ENCODE measurements at places on chromosomes 16 and 17.

DNA sequence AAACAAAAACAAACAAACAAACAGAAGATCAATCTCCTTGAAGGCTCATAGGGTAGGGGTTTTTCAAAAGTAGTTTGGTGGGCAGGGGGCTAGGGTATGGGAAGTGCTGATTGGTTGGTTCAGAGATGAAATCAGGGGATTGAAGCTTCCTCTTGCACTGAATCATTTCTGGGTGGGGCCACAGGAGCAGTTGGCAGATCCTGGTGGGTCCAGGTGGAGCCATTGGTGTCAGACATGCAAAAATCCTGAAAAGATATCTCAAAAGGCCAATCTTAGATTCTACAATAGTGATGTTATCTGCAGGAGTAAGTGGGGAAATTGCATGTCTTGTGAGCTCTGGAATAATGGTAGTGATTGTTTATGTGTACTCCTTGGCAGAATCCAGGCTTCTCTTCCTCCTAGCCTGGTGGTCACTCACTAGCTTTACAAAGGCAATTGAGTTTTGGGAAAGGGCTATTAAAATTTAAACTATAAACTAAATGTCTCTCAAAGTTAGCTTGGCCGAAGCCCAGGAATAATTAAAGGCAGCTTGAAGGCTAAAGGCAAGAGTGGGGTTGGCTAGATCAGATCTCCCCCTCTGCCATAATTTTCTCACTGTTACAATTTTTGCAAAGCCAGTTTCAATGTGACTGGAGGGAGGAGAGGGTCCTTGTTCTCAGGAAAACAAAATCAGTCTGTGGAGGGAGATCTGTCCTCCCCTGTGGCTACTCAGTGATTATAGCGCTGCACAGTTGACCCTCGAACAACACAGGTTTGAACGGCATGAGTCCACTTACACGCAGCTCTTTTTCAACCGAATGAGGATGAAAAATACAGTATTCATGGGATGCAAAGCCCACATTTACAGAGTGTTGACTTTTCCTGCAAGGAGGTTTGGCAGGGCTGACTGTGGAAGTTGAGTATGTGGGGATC, 45.2 kb downstream of the RNF112 start:
- no peak for DNase-seq

- no peak for DNase-seq
Observed at GRCh38 chr17:82840431-82840831, 609 bp upstream of the ZNF750 start.

GRCh38 chr17:9467518-9467917, 108.1 kb downstream of the STX8 start:
- DNase-seq: no peak

- DNase-seq: no peak
Observed at GRCh38 chr16:9381905-9382304, 290.5 kb downstream of the HAPSTR1 start.

- peak; percentile 23 for DNase-seq
Observed at GRCh38 chr17:35766903-35767510, 6.3 kb downstream of the C17orf50 start.

DNA sequence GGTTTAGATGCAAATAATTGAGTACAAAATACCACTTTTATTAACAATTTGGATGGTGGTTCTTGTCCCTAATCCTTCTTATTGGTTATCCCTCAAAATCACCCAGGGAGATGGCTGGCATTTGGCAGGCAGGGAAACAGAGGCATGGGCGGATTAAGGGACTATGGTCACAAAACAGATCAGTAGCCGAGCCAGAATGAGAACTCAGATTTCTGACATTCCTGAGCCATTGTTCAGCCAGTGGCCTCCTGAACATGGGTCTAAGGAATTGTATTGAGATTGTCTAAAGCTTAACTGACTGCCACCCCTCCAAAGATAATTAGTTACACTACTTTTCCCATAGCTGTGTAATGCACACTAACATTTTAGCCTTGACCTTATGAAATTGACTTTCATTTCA, 88.4 kb downstream of the CHD9NB start:
- DNase-seq: no peak

- DNase-seq: no peak
Observed at GRCh38 chr17:72311004-72311403, 190.2 kb downstream of the SOX9 start.

DNA sequence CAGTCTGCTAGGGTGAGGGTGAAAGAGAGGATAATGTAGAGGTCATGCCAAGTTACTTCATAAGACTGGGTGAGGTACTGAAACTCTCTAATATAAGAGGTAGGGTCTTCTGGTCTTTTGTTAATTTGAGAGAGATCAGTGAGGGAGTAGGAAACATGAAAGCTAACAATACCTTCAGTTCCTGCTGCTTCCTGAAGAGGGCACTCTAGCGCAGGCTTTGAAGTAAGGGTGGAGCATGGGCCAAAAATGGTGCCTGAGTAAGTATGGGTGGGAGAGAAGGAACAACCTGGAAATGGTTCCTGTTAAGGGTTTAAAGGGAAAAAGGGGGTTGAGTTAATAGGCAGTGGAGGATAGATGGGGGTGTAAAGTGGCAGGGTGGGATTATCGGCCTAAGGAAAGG, 2449.5 kb downstream of the TP53TG3F start:
- no peak for DNase-seq

DNA sequence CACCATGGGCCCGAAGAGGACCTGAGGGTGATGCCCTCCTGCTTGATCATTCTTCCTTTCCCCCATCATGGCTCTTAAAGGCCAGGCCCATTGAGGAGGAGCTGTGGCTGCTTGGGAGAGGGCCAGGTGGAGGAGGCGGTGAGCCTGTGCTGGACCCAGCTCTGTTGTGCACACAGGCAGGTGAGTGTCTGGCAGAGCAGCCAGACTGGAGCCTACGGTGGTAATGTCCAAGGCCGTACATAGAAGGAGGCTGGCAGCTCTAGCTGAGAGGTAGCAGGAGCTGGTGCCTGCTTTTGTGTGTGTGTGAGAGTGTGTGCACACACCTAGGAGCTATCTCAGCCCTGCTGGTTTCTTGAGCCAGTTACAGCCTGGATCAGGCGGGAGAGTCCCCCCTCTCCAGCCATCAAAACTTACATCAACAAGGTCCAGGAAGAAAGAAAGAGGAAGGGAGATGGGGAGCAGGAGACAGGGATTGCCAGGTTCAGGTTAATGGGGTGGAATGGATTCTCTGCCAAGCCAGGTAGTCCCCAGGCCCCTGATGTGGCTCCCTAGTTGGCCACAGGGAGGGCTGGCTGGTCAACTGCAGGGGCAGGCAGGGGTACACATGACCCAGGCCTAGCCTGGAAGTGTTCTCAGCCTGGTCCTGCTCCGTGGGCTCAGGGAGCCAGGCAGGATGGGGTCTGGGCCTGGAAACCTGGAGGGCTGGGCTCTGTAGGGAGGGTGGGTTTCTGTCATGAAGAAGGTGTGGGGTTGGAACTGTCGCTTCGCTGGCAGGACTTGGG, 107.1 kb downstream of the RAP1GAP2 start:
- DNase-seq: no peak

- no peak for DNase-seq
Observed at GRCh38 chr17:81928544-81929252, 1.2 kb upstream of the MAFG start.

GRCh38 chr17:82876602-82877379, 37.0 kb upstream of the ZNF750 start:
- peak; percentile 29 for DNase-seq

- no peak for DNase-seq
Observed at GRCh38 chr16:3770530-3770929, 53.2 kb upstream of the TRAP1 start.

DNA sequence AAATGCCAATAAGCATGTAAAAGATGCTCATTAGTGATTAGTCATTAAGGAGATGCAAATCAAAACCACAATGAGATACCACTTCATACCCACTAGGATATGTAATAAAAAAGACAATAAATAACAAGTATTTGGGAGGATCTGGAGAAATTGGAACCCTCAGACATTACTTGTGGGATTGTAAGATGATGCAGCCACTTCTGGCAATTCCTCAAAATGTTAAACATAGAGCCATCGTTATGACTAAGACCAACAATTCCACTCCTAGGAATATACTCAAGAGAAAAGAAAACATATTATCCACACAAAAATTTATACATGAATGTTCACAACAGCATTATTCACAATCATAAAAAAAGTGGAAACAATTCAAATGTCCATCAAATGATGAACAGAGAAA, 336.2 kb upstream of the PMFBP1 start:
- no peak for DNase-seq

GRCh38 chr16:10497132-10498101, 83.0 kb downstream of the EMP2 start:
- DNase-seq: no peak

DNA sequence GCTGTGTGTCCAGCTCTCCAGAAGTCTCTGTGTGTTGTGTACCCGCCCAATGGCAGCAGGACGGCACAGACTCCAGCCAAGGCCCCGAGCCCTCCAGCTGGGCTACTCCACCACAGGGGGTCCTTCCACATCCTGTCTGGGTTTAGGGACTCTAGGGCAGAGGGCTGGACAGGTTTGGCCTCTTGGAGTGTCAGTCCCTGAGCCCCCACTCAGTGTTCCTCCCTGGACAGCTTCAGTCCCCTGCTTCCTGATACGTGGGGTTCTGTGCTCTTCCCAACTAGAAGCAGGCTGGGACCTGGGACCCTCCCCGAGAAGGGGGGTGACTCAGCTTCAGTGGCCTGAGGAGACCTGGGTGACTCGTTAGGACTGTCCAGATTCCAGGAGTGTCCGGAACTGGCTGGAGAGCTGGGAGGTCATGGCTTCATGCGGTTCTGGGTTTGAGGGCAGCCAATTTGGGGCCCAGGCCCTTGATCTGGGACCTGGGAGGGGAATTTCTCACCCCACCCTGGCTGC, 4.2 kb downstream of the CDK3 start:
- DNase-seq: no peak

GRCh38 chr17:27381007-27381501, 75.2 kb upstream of the KSR1 start:
- DNase-seq: peak; percentile 85

GRCh38 chr16:61148930-61149329, 887.3 kb downstream of the CDH8 start:
- DNase-seq: no peak

DNA sequence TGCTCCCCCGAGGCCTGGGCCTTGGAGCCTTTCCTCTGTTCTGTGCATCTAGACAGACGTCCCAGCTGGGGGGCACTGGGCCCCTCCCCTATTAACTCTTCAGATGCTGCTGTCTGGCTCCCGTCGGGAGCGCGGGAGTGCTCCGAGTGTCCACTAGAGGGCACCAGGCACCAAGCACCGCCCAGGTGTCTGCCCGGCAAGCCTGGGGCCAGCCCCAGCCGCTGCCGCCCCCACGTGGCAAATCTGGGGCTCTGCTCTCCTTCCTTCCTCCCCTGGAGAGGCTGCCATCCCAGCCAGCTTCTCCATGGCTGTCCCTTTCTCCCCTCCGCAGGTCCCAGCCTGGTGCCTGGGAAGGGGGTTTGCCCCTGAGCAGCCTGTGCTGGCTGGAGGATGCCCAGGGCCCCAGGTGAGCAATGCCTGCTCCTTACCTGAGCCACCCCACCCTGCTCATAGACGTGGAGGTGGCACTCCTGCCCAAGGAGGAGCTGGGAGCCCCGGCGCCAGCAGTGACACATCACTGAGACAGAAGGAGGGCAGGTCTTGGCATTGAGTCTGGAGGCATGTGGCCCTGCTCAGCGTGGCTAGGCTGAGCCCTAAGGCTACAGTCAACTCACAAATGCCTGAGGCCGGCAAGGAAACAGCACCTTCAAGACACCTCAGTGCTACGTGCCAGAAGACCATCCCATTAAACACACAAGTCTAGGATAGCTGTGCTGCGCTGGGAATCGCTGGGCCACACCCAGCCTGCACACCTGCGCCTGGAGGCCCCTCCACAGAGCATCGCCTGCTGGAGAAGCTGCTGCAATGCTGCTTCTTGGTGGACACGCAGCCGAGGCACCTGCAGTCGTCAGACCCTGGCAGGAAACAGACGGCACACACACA, 19.7 kb downstream of the TMEM235 start:
- DNase-seq: peak; percentile 86

DNA sequence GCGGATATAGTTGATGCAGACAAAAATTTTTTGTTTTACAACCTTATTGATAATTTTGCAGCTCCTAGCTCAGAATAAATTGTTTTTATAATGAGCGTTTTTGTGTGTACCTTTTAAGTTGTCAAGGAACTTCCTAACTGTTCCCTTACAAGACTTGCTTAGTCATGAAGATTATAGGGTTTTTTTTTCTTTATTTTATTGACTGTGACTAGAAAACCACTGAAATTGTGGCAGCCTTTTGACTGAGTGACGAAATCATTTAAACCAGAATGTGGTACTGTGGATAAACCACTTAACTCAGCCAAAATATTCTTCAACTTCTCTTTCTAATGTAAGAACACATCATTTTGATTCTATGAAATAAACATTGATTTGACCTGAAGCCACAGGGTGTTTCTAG, 40.8 kb upstream of the VPS4A start:
- DNase-seq: no peak

DNA sequence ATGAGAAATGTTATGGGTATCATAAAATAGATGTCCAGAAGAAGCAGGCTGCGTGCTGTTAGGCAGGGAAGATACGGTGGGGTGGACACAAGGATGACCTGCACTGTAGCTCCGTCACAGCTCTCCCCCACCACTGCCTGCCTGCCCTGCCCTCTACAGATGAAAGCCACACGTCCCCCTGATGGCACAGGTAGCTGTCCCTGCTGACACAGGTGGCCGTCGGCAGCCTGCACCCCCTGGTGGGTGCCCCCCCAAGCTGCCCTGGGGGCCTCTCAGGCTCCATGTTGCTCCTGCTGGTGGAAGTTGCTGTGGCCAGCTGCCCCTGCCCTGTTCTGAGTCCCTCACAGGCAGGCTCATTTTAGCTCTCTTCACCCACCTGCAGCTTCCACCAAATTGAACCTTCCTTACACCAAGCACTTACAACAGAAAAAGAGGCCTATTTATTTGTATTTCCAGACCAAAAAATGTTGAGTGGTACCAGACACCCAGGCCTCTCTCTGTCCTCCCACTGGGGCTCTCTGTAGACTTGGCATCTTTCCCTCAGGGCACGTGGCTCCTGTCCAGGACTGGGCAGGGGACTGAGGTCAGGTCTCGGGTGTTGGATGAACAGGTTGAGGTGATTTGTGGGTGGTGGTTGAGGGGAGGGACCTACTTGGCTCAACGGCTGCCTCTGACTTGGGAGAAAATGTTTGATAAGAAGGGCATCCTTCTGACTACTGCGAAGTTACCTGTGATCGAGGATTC, 50.1 kb upstream of the CACNG5 start:
- DNase-seq: no peak

DNA sequence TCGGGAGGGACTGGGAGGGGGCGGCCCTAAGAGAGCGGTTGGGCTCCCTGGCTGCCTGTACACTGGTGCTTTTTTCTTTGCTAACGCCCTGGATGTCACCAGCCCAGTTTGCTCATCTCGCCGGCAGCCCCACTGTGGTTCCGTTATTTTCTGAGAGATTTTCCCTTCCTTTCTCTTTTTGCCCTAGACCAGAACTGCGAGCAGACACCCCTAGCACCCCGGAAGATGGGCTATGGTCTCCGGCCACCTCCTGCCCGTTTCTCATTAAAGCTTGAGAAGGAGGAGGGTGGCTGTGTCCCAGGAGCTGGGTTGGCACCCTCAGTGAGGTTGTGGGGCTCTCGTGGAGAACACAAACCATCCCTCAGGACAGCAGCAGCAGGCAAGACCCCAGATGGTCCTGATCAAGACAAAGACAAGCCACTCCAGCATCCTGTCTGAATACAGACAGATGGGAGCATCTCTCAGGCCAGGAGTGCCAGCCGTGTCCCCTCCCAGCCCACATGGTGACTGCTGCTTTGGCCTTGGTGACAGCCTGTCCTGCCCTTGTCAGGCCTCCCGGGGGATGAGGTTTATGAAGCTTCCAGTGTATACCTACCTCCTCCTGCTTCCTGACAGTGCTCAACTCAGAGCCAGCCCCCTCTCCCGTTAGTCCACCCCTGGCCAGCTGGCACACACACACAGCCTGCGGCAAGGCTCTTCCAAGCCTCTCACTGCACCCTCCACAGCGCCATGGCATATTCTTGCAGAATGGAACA, 77.2 kb downstream of the KCNJ12 start:
- no peak for DNase-seq
